IPS-NIHi11 (cell line): ENCODE measurements at places on chromosomes 3 and 15.
A peak's percentile ranks its signal among the peaks of the same experiment; 100 is the strongest.

DNA sequence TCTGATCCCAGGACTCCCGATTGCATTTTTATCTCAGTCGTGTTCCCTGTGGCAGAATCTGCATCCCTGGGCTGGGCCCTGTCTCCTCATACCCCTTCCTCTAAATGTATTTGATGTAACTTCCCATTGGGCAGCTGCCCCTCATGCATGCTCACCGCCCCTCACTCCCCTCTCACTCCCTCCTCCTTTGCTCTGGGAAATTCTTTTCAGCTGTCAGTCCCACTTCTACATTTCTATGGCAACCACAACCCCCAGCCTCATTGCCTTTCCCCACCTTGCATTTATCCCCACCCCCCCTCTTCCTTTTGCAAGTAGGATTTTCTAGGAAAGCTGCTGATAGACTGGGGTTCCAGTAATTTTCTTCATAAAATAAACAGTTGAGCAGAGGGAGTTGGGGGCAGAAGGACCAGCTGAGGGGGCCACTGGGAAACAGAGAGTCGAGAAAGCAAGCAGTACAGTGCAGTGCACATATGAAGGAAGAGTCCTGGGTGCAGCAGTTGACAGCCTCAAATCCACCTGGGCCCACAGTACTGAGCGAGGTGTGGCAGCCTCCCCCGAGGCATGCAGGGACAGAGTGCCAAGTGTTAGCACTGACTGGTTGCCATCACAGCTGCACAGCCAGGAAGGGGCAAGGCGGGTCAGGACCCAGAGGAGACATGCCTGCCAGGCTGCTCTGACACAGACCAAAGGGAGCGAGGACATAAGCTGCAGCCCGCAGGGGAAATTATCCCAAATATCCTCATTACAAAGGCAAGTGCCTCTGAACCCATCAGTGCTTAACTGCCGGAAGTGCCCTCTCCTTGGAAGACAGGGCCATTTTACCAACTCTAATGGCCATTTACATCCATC, 476.3 kb downstream of the EPHB1 start:
- DNase-seq = no peak

DNA sequence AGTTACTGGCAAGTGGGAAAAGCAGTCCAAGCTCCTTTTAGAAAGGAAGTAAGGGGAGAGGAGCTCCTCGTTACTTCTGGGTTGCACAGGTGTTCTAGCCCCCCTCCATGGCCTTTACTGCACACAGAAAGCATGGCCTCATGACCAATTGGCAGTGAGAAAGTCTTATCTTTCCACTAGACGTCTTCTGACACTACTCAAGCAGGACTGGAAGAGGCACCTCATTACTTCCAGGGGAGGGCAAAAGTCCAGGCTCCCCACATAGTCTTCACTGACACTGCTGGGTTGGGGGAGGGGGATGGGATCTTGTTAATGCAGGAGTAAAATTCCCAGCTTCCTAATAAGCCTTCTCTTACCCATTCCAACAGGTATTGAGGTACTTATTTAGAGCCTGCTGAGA, 27.6 kb upstream of the TM2D3 start:
- no peak for DNase-seq

DNA sequence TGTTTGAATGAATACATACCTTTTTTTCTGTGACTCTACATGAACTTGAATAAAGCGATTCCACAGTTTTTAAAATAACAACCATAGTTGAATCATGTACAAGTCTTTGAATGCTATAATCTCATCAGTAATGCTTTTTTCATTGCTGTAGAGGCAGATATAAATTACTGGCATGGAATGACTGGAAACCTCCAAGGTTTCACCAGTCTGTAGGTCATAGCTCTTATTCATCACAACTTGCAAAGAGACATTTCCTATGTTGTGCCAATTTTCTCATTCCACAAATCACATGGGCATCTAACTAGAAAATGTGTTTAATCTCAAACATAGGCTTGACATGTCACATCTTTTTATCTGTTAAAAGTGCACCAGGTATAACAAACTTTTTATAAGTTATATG, 407.1 kb upstream of the KCNMB2 start:
- DNase-seq = no peak

- DNase-seq = peak; percentile 49
Measured at GRCh38 chr3:172159962-172160538, 120.7 kb downstream of the FNDC3B start.

DNA sequence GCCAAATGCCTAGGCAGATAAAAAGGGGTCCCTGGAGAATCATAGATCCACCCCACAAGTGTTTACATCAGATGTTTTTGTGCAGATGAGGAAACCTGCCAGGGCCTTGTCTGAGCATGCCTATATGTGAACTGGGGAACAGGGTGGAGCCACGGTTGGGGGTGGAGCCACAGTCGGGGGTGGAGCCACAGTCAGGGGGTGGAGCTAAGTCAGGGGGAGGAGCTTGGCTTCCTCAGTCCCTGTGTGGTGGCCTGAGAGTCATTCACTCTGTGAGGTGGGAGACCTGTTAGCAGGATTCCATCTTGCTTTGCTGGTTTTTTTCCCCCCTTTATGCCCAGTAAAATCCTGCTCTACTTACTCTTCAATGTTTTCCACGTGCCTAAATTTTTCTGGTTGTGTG, 57.8 kb upstream of the TGFBR2 start:
- DNase-seq = peak; percentile 51

GRCh38 chr3:72041076-72041475, 256.1 kb upstream of the PROK2 start:
- DNase-seq = no peak

- DNase-seq = no peak
Measured at GRCh38 chr3:5423076-5423475, 235.6 kb downstream of the EDEM1 start.

DNA sequence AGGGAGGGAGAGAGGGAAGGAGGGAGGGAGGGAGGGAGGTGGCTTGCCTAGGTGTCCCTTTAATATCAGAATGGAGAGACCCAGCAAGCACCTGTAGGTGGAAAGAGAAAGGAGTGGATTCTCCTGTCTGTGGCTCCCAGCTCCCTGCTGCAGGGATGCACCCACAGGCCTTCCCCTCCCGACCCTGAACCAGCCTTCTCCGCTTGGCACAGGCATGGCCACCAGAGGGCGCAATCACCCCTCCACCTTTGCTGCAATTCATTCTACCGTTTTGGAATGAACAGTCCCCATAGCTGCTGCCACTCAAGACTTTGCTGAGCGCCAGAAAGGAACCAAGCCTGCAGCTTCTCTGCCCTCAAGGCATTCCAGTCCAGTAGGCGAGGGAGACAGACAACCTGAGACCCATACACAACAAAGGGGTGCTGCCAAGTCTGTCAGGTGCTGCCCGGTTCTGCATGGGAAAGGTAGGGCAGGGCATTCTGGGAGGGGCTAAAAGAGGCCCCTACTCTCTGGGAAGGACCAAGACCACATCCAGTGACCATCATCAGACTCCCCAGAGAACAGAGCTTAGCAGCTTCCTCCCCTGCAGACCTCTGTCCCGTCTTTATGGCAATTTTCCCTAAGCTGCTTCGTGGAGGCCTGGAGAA, 4.9 kb downstream of the TLR9 start:
- peak; percentile 91 for DNase-seq

DNA sequence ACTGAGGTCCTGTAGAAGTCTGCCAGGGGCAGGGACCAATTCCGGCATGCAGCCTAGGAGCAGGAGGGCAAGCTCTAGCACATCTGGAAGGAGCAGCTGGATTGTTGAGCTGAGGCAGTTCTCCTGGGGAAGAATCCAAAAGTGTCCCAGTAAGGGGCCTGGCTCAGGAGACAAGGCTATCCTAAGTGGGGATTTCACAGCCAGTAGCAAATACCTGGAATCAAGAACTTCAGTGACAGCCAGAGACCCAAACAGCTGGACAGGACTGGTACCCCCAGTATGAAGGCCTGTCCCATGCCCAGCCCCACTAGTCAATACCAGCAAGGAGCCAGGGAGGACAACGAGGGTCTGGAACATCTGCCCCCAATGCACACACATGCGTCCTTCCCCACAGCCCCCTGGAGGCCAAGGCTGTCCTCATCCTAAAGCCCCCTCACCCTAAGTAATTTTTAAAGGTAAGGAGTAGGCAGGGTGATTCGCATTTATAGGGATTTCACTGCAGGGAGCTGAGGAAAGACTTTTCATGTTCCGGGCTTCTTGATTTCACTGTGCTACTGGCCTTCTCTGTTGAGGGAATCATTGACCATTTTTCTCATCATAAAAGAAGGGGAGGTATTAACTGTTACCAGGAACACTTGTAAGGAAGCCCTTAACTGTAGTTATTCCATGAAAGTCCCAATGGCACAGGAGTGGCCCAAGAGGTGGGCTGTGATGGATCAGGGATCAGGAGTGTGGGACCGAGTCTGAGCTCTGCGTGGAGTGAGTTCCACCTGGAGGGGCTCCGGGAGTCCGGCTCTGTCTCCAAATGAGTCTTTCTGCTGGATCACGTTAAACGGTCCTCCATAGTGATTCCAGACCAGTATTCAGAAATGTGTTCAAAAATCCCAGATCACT, 2.6 kb upstream of the CHSY1 start:
- DNase-seq = no peak

DNA sequence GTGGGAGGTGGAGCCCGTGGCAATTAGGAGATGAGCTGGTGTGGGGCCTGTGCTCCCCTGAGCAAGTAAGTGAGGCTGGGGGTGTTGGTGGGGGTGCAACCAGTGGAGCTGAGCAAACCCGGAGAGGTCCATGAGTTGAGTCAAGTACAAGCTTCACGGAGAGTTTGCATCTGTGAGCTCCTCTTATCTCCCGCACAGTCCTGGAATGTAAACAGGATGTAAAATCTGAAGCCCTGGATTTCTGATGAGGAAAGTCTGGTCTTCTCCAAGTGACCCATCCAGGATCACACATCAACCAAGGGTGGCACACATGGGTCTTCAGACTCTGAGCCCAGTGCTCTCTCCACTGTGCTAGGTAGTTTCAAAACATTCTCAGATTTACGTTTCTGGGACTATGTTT, 67.8 kb downstream of the LSM3 start:
- no peak for DNase-seq

DNA sequence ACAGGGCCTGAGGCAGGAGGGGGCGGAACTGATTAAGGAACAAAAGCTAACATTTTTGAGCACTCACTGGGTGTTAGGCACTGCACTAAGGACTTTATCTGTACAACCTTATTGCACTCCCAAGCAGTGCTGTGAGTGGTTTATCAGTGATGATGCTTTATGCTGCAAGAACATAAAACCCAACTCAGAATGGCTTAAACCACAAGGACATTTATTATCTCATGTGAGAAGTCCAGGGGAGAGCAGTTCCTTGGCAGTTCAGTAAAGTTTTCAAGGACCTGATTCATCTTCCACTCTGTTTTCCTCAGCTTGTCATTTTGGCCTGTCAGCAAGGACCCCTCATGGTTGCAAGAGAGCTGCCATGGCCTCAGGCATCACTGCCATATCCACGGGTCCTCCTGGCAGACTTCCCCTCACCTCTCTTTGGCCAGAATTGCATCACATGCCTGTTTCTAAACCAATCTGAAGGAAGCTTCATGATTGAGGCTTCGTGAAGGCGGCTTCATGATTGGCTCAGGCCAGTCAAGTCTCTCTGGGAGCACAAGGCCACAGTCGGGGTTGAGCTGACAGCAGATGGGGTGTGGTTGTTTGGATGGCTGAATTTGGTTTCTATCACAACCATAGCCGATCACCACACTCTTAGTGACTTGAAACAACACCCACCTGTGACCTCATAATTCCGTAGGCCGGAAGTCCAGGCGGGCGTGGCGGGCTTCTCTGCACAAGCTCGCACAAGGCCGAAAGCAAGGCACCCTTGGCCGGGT, 15.8 kb downstream of the EFCC1 start:
- no peak for DNase-seq

DNA sequence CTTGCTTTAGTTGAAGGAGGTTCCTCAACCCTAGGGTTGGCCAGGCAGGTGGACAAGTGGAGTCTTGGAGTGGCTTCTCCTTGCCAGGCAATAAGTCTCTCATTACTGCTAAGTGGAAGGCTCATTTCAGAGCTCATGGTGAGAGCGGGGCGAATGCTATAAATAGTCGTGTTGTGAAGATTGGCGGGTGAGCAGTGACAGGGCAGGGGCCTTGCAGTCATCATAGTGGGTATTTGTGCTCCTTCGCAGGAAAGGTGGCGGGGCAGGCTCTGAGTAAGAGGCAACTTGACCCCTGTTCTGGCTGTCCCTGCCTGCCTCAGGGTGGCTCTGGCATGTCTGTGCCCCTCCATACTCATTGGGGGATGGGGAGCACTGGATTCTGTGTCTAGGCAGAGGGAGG, 8.7 kb upstream of the GRM2 start:
- no peak for DNase-seq

DNA sequence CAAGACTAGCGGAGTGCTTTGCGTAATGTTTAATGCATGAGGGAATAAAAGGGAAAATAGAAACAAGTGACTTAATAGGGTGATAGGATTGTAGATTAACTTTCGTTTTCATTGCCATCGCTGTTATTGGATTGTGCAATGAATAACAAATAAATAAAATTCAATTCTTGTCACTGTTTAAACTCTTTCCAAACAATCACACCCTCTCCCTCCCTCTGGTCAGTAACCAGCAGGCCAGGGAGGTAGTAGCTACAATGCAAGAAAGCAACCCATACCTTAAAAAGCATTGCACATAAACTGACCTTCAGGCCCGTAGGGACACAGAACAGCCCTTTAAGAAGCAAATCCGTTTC, 705 bp upstream of the TFRC start:
- DNase-seq = peak; percentile 16

GRCh38 chr3:127625821-127626220, 3.2 kb upstream of the PODXL2 start:
- no peak for DNase-seq

GRCh38 chr15:67957435-67958132, 96.5 kb upstream of the PIAS1 start:
- no peak for DNase-seq

- no peak for DNase-seq
Measured at GRCh38 chr15:42018306-42019224, 2.3 kb downstream of the PLA2G4E start.

- DNase-seq = no peak
Measured at GRCh38 chr15:55782901-55783300, 39.9 kb upstream of the PRTG start.

- peak; percentile 33 for DNase-seq
Measured at GRCh38 chr3:12159227-12159601, 502 bp upstream of the TIMP4 start.

DNA sequence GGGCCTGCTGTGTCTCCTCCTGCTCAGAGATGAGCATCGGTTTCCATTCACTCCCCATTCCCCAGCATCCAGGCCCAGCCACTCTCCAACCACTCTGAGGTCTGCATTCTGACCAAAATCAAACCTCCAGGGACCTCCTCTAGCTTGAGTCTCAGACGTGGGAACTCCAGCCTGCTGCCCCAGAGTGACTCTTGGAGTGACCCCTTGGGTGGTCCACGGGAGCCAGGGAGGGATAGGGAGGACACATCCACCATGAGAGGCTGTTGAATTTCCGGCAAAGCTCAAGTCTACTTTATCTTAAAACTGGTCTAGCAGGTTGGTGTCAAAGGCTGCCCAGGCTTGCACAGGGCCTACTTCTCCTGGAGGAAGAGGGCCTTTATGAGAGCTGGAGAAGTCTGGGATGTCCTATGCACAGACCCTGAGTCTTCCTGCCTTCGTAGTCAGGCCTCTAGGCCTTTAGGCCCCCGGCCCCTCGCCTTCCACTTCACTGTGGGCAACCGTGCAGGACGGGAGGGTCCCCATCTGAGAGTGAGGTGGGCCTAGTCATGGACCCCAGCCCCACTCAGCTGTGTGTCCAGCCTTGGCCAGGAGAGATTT, 8.9 kb downstream of the CISH start:
- DNase-seq = no peak
